ENCODE measurements at places on chromosomes 7 and 10.
A peak's percentile ranks its signal among the peaks of the same experiment; 100 is the strongest.

DNA sequence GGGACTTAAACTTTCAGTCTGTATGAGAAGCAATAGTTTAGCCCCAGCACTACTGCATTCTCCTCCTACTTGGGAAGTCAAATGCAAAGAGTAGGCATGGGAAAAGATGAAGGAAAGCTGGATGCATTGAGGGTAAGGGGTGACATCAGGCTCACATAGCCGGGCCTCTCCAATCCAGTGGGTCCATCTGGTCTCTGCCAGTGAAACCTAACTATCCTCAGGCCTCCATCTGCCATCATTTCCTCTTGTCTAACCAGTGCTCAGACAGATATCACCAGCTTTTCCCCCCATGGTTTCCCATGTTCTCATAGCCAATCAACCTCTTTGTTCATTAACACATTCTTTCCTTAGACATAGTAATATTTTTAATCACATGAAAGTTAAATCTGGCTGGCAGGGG is 118.3 kb downstream of the DGKI start:
- DNase-seq = no peak

GRCh38 chr7:114048386-114049235 is 129.8 kb upstream of the PPP1R3A start:
- DNase-seq = no peak

- no peak for DNase-seq
Observed at GRCh38 chr10:48336978-48337599, 30.6 kb downstream of the MAPK8 start.

DNA sequence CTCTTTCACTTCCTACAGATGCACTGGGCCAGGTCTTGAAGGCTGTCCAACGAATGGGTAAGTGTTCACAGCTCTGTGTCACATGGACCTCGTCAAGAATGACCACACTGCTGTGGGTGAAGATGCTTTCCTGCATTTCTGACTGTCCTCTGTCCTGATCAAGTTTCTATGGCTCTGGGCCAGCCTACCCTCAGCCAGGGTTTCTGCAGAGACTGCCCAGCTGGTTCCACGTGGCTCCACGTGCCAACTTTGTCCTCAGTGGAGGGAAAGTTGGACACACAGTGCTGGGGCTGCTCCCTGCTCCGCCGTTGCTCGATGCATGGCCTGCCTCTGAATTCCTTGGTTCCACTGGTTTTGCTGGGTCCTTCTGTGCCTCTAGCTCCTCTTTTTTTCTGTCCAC is 152.3 kb downstream of the EGFR start:
- no peak for DNase-seq

DNA sequence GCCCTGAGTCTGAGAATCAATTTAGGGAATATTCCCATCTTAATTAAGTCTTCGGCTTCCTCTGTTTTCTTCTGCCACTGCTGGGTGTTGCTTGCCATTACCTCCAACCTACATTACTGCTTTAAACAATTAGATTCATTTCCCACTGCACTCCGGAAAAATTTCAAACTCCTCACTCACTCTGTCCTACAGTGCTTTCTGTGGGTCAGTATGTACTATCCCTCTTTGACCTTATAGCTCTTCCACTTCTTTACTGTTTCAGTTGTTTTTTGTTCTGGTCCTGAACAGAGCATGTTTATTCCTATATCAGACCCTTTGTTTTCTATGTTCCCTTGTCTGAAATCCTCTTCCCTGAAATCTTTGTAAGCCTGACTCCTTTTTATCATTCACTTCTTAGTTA is 160.6 kb downstream of the MAGI2 start:
- DNase-seq = no peak

- DNase-seq = no peak
Observed at GRCh38 chr10:21961847-21962246, 41.7 kb downstream of the DNAJC1 start.

DNA sequence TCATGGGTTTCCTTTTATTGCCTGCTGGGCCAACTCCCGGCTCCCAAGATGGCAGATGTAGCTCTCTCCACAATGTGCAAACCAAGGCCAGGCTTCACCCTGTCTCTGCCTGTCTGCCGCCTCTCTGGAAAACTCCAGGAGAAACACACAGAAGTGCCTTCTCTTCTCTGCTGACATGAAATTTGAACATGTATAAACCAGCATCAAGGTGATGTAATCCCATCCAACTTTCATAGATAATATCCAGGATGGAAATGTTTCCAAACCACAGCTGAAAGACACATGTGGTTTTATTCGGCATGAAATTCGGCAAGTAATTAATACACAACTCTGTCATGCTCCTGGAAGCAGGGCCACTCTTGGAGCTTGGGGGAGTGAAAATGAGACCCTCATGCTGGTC is 297.2 kb downstream of the C7orf25 start:
- DNase-seq = no peak

- no peak for DNase-seq
Observed at GRCh38 chr10:50579491-50580261, 44.1 kb downstream of the SGMS1 start.

DNA sequence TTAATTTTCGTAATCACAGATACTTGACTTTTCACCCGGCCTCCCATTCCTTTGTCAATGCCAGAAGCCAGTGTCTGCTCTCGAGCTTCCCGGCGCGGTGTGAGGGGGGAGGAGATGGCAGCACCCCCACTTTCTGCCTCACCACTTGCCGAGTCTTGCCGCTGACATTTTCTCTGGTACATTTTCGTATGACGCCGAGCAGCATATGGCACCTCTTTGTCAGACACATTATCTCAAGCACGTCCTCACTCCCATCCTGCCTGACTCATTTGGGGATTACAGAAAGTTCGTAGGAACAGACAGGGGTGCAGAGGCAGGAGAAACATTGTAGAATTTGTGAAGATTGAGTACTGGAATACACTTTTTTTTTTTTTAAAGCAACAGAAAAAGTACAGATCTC is 60.8 kb upstream of the SORCS3 start:
- no peak for DNase-seq

- no peak for DNase-seq
Observed at GRCh38 chr7:94177441-94177840, 173.3 kb upstream of the BET1 start.

DNA sequence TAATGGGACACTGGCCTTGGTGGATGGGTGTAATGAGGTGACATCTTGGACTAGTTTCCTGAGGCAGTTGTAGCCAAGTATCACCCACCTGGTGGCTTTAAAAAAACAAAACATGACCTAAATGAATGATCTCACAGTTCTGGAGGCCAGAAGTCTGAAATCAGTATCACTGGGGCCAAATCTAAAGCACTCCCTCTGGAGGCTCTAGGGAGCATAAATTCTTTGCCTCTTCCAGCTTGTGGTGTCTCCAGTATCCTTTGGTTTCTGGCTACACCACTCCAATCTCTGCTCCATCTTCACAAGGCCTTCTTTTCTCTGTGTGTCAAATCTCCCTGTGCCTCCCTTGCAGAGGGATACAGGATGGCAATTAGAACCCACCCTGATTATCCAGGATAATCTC is 342.9 kb downstream of the CALN1 start:
- DNase-seq = no peak

GRCh38 chr7:158133515-158134271 is 453.9 kb downstream of the PTPRN2 start:
- no peak for DNase-seq

- DNase-seq = no peak
Observed at GRCh38 chr7:144649120-144649519, 186.7 kb downstream of the TPK1 start.

DNA sequence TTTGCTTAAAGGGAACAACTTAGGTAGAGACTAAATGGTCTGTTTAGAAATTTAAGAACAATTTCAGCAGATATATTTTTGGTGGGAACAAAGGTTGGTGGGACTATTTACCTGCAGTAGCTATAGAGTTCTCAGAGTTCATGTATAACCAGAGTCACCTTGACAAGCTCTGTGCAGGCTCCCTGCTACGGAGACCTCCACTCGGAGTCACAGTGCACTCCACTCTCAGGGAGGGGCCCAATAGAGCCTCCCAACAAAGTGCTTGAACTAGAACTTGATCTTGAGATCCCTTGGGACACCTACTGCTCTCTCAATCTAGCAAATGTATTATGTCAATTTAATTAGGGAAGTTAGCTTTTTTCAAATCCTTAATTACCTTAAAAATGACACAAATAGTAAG is 2.3 kb downstream of the MYPN start:
- DNase-seq = no peak

GRCh38 chr7:130293521-130293920 is 560 bp downstream of the CPA4 start:
- no peak for DNase-seq

- DNase-seq = no peak
Observed at GRCh38 chr10:124271676-124272075, 147.0 kb downstream of the OAT start.

DNA sequence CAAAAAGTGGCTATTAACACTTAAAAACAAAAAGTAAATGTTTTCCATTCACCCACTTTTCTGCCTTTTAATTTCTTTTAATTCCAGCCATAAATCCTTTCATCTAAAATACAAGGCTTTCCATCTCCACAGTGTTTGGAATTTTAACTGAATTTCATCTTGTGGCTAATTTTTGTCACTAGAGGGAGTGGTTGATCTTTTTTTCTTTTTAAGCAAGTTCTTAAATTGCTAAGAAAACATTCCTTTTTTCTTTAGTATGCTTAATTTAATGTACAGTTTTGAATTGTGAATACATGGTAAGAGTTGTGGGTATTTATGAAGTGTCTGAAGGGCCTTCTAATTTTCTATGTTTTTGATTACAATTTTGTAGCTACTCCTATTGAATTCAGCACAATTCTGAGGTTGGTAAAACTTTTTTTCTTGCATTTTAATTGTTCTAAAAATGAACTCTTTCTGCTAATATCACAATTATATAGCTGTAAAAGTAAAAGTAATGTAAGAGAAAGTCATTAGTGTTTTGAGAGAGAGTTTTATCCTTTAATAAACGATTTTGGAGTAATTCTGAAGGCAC is 54.9 kb upstream of the ANK3 start:
- DNase-seq = no peak

- DNase-seq = no peak
Observed at GRCh38 chr7:102024005-102024768, 206.8 kb downstream of the CUX1 start.

DNA sequence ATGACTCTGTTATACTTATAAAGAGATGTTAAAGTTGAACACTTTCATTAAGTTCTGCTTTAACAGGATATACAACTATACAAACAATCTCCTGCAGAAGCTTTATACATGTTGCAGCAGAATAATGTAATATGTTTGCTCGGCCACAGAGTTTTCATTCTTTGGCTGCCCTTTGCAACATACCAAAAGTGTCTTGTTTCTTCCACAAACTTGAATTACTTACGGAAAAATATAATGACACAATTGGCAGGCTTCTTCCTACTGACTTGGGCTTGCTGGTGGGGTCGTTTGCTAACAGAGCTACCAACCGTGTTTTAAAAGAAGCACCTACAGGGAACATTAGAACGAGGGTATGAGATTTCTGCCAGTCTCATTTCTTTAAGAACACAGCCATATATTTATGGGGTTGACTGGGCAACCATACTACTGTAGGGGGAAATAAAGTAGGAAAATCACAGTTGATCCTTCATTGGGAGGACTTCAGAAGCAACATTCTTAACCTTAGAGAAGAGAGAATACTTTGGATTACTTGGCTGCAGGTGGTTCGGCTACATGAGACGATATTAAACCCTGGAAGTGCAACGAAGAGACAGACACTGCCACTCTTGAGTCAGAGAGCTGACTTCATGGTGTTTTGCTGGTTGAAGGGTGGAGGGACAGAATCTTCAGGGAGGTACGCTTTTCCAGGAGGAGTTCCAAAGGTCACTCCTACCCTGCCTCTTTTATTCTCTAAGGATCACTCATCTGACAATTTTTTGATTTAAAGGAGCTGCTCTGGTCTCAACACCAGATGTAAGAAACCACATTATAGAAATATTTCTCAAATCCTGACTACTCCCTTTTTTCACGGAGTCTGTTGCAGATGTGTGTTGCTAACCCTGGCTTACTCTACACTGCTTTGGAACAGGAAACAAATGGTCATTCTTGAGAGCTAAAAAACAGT is 123.9 kb downstream of the SEMA3C start:
- peak; percentile 77 for DNase-seq

DNA sequence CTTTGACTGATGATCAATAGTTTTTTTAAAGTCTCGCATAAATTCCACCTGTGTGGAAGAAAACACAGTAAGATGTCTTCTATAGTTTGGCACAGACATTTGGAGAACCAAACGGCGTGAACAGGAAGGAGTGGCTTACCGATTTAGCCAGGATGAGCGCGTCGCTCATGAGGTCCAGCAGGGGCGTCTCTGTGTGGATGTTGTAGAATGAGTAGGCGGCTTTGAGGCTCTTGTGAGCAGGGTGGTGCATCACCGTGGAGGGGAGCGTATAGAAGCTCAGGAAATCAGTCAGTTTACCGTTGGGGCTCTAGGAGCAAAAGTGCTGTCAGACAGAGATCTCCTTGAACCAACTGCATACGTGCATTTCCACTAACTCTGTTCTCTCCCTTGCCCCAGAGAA is 15.5 kb downstream of the RPP38 start:
- no peak for DNase-seq

DNA sequence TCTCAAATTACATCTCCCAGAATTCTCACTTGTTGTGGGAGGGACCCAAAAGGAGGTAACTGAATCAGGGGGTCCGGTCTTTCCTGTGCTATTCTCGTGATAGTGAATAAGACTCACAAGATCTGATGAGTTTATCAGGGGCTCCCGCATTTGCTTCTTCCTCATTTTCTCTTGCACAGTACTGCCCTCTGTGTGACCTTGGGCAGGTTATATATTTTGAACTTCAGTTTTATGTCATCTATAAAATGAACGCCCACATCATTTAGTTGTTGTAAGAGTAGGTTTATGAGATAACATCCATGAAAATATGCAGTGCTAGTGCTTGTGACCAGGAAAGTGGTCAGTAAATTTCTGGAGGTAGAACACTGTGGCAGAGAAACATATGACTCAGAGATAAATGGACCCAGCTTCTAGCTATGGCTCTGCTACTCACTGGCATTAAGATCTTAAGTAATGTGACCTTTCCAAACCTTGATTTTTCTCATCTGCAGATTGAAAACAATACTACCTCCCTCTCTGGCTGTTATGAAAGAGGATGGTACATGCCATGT is 44.3 kb downstream of the SCRN1 start:
- no peak for DNase-seq

DNA sequence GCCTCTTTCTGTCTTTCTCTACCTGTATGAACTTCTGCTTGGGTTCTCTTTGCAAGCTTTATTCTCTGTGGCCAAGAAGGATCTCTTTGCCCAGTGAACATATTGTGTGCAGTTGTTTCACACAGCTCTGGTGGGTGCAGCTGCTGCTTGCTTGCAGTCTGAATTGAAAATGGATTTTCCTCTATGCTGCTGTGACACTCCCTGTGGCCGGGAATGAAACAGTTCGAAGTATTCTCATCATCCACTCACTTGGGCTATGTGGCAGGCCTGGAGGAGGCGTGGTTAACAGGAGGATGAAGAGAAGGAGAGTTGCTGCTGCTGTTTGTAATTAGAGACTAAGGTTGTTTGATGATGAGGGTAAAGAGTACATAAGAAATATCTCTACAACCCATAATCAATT is 28.4 kb upstream of the ITGA8 start:
- DNase-seq = peak; percentile 79

- no peak for DNase-seq
Observed at GRCh38 chr10:34884272-34884952, 69.3 kb upstream of the PARD3 start.
